ENCODE measurements at places on chromosomes 6 and 20.

DNA sequence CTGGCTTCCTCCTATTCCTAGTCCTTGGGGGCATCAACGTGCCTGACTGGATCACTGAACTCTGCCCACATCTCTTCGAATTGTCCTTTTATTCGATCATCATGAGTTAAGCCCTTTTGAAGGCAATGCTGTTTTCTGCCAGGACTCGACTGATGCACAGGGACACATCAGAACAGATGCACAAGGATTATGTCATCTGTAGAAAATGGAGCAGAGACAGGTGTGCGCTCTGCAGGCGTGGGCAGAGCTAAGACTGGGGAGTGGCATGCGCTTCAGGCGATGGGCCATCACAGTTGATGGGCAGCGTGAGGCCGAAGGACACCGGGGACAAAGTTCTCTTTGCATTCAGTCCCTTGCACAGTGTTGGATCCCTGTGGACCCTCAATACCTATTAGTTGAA lies 13.1 kb downstream of the GABRR1 start:
- DNase-seq: no peak

GRCh38 chr6:165662749-165663376 lies at the start of gene PDE10A:
TSS of gene PDE10A (minus strand) at chr6:165663241. CDS start at chr6:165662811, 430 bp downstream.
- peak; percentile 31 for DNase-seq

DNA sequence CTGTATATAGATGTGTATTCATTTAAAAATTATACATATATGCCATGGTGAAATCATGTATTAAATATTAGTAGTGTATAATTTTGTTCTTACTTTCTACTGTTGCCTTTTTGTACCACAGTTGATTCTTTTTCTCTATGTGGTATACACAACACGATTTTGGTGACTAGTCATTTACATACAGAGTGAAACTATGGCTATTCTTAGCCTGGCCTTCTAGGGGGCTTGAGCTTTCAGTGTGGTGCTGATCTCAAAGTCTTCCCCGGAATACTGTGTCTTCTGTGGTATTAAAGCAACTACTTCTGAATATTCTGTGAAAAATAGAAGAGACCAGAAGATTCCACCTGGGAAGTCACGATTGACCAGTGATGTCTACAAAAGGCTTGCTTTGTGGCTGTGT lies 301.9 kb downstream of the UTRN start:
- DNase-seq: no peak

DNA sequence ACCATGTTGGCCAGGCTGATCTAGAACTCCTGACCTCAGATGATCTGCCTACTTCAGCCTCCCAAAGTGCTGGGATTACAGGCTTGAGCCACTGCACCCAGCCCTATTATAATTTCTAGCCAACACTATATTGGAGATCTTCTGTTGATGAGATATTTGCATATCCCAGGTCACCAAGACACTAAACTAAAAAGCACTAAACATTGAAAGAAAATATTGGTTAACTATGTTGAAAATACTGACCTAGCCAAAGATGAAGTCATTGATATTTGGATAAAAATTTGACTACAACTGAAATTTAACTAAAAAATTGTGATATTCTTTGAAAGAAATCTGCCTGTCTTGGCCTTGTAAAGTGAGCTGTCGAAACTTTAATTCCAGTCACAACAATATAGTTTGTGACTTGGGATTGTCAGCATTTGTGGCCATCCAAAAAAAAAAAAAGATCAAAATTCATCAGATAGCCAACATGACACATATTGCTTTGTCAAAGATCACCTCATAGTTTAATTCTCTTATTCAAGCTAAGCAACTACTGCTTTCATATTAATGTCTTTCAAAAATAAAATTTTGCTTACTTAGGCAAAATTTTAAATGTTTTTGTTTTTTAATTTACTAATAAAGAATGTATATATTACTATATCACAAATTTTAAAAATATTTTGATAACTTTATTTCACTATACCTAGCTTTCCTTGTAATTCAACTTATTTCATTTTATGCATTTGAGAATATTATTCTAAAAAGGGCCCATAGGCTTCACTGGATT lies 6.3 kb upstream of the NT5E start:
- DNase-seq: no peak

GRCh38 chr6:37007340-37008043 lies 2.0 kb downstream of the FGD2 start:
- DNase-seq: no peak

DNA sequence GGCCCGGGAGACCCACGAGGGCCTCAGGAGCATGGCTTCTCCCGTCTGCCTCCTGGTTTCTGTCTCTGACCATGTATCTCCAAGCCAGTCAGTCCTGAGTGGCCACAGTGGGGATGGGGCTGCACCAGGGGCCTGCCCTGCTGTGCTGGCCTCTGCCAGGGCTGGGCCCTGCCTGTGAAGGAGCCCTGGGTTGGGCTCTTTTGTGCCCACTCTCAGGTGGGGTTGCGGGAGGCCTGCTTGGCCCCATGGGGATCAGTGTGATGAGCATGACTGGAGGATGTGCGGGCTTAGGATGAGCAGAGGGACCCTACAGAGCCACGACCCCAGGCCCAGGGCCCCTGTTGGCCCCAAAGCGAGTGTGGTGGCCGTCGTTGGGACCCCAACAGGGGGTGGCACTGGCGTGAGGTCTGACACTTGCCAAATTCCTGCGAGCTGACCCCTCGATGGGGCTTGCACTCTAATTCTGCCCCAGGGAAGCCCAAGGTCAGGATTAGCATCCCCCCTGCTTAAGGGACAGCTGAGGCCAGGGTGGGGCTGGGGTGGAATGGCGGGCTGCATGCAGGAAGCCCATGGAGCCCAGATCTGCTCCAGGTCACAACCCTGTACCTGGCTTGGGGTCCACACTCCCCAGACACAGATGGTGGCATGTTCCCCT lies 90.0 kb upstream of the BHLHE23 start:
- DNase-seq: no peak

DNA sequence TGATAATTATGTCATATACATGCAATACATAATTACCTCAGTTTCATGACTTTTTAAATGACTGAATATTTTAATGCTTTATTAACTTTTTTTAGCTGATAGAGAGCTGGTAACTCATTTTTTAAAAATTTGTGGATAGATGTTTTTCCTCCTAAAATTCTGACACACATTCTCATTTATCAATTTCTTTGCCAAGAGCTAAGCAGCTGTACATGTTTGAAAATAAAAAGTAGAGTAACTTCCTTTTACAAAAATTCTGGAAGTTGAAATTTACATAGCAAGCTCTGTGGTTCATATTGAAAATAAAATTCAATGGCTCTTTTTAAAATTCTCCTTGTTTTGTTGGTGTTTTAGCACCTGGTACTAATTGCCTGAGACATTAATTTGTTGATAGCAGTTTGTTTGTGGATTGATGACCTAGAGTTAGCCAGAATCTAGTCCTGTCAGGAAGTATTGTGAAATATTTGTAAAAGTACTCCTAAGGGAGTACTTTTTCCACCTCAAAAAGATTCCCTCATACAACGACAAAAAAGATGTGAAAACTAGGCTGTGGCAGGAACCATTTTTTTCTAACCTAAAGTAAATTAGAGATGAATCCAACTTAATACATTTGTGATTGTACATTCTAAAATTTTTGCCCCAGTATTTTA lies 621.8 kb downstream of the BCKDHB start:
- no peak for DNase-seq

DNA sequence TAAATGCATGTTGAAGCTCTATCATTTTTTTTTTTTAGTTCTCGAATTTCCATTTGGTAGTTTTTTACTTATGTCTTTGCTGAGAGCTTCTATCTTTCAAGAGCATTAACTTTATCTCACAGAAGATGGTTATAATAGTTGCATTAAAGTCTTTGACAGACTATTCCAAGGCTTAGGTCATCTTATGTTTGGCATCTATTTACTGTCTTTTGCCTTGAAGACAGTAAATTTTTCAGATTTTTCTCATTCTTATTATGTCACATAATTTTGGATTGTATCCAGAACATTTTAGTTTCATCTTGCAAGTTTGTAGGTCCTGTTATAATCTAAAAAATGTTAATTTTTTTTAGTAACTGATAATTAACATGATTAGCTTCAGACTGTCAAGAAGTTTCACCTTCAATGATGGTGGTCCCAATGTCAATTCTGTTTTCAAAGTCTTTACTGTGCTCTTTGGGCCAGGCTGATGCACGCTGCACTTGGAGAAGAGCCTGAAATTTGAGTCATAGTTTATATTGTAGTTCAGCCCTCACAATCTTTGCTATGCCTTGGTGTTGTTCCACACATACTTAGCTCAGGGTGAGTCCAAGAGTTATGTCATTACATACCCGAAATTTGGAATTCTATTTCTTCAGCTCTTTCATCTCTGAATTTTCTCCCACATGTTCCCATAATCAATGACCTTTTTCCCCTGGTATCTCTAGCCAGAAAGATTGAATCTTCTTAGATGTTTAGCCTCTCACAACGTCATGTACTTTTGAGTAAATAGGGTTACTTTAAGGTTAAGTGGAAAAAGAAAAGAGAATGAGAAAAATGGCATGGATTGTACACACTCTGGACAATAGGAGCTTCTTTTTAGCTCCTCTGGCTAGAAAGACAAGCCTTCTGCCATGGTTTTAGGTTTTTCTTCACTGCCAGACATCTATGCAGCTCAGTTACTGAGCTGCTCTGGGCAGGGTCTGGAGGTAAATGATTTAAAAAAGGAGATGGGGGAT lies 110.3 kb upstream of the BTBD3 start:
- DNase-seq: no peak

DNA sequence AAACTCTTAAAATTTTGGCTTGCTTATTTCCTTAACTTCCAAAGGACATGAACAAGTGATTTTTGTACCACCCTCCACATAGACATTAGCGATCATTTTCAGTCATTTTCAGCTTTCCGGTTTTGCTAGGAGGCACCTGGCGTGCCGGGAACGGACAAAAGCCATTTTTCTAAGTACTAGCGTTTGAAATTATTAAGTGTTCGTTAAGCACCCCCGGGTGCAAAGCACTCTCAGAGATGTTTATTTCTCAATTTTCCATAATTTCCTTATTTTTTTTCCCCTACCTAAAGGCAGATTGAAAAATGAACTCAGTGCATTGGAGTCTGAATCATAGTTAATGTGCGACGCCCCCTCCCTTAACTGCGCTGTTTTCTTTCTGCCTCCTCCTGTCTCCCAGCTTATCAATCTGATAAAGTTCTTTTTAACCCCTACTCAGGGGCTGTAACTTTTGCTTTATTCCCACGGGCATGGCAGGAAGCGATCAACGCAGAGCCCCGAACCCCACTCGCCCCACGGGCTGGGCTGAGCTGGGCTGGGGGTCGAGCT lies 58.2 kb downstream of the ZNF831 start:
- DNase-seq: no peak

DNA sequence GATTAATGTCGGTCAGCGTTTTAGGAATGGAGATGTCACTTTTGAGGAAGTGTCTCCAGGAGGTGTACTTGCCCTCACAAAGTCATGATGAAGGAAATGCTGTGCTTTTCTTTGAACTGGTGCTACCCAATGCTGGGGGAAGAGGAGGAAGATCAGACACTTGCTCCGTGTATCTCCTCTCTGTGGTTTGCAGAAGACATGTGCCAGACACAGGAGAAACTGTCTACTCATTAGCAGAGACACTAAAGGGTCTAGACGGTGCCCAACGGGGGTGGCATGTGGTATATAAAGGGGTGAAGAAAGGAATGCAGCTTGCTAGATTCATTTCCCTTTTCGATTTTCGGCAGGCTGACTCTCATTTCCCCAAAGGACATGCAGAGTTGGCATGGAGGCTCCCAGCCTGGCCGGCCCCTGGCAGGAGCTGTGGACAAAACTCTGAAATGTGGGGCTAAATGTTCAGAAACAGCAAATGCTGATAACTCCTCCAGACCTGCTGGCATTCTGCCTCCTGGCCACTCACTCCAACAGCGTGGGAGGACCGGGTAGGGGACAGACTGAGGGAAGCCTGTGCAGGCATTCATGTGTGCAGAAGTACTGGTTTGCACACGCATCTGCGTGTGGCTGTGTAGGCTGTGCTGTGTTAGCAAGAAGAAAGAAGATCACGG lies 59.6 kb upstream of the QKI start:
- no peak for DNase-seq

- no peak for DNase-seq
Measured at GRCh38 chr20:35000311-35000921, 44.7 kb downstream of the MYH7B start.

GRCh38 chr6:21003780-21004541 lies 469.7 kb downstream of the CDKAL1 start:
- no peak for DNase-seq

DNA sequence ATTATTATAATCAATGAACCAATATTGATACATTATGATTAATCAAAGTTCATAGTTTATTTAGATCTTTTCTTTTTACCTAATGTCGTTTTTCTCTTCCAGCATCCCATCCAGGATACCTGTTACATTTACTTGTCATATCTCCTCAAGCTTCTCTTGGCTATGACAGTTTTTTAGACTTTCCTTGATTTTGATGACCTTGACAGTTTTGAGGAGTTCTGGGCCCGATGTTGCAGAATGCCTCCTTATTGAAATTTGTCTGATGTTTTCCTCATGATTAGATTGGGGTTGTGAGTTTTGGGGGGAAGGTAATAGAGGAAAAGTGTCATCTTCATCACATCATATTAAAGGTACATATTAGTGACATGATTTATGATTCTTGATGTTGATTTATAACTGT lies 3.8 kb upstream of the SIRPD start:
- DNase-seq: no peak

DNA sequence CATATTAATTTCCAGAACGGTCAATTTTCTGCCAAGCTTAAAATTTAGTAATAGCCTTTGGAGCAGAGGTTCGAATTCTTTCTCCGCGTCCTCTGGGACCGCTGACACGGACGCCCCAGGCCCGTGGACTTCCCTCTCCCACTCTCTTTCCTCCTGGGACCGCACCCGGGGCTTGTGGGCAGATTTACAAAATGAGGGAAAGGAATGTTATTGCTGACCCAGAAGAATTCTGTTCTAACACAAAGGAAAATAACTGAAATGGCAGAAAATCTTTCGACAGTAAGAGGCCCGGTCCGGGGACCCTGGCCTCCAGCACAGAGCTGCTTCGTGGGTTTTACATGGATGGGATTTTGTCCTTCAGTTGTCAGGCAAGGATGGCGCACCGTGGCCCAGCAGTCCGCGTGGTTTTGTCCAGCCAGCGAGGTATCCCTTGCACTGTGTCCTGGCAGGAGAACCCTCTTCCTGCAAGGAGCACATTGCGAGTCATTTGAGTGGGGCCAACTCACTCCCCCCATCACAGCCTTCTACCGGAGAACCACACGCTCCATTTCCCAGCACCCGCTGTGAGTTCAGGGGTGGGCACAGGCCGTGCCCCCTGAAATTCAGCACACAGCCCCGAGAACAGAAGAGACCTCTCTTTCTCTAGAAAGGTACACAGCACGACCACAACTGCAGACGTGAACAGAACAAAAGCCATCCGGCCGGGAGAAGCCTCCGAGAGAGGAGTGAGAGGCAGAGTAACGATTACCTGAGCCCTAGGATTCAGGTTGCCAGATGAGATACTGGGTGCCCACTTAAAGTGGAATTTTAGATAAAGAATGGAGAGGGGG lies 106.0 kb upstream of the AFDN start:
- DNase-seq: no peak

GRCh38 chr6:501891-502601 lies 110.5 kb downstream of the IRF4 start:
- DNase-seq: peak; percentile 28

DNA sequence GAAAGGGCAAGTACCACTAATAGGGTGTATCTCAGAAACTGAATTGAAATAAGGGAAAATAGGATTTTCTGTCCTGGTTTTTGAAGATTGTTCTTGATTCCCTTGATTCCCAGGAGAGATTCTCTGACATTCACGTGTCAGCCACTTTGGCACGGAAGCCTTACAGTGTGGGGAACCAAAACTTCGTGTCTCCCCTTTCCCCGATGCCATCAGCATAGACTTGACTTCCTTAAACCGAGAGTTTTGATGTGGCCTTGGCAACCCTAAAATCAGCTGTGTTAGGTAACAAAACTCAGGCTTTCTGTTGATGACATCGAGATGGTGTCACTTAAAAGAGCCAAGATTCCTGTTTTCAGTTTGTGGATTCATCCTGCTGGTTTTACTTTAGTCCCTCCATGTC lies 7.5 kb downstream of the HMGN4 start:
- DNase-seq: no peak

Data from GM19239 (cell line).